Activated gamma-delta T cell treated with anti-CD3 and anti-CD28 coated beads, Interleukin-2, amount 50 U/mL, for 16 hours (primary cell): ENCODE measurements at places on chromosomes 3 and 15.

GRCh38 chr3:55884491-55885285 is 397.6 kb upstream of the WNT5A start:
- no peak for DNase-seq

DNA sequence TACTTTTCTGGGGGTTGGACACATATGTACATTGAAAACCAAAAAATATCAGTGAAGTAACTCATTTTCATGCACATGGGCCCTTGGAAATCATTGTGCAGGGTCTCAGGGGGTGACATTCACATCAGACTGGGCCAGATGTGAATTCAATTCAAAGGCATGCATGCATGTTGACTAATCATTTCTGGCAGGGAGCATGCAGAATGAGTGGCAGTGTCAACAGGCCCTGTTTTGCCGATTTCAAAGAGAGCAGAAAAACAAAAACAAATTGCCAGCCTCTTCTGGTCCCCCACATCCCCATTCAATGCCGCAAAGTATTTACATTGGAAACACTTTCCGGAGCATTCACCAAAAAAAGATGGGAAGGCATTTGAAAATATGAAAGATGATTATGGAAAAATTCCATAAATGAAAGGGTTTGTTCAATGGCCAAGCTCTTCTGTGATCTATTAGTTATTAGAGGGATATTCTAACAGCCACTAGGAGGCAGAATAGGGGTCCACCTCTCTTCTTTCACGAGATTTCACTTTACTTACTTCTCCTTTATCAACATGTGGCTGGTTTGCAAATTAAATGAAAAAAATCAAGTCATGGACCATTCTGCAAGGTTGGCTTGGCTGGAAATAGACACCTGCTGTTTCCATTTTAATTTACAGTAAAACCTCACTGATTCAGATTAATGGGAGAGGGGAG is 119.9 kb upstream of the FEZF2 start:
- no peak for DNase-seq

GRCh38 chr15:40691737-40692136 is 3.2 kb upstream of the RAD51 start:
- DNase-seq: no peak

DNA sequence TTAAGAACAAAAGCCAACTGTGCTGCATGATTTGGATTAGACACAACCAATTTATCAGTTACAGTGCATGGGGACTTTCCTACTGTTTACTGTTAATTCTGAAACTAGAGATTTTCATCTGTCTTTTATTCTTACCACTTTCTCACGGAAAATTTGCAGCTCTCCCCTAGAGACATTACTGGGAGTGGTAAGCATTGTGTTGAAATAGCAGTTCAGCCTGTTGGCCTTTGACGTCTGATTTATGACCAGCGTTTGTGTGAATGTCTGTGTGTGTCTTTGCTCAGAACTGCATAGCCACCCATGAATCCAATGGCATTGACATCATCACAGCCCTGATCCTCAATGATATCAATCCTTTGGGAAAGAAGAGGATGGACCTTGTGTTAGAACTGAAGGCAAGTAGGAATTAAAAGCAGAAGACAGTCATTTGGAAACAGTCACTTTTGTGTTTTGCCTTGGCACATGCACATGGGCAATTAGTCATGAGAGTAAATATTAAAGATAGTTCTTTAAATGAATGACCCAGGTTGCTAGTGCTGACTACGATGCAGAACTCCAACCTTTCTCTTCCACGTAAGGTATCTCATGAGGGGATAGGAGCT is 202.2 kb upstream of the BHLHE40 start:
- DNase-seq: no peak

GRCh38 chr3:122519693-122520092 is 5.0 kb upstream of the KPNA1 start:
- no peak for DNase-seq

GRCh38 chr3:172179680-172180399 is 140.5 kb downstream of the FNDC3B start:
- DNase-seq: no peak

GRCh38 chr15:45349623-45350022 is 28.7 kb downstream of the GATM start:
- no peak for DNase-seq

DNA sequence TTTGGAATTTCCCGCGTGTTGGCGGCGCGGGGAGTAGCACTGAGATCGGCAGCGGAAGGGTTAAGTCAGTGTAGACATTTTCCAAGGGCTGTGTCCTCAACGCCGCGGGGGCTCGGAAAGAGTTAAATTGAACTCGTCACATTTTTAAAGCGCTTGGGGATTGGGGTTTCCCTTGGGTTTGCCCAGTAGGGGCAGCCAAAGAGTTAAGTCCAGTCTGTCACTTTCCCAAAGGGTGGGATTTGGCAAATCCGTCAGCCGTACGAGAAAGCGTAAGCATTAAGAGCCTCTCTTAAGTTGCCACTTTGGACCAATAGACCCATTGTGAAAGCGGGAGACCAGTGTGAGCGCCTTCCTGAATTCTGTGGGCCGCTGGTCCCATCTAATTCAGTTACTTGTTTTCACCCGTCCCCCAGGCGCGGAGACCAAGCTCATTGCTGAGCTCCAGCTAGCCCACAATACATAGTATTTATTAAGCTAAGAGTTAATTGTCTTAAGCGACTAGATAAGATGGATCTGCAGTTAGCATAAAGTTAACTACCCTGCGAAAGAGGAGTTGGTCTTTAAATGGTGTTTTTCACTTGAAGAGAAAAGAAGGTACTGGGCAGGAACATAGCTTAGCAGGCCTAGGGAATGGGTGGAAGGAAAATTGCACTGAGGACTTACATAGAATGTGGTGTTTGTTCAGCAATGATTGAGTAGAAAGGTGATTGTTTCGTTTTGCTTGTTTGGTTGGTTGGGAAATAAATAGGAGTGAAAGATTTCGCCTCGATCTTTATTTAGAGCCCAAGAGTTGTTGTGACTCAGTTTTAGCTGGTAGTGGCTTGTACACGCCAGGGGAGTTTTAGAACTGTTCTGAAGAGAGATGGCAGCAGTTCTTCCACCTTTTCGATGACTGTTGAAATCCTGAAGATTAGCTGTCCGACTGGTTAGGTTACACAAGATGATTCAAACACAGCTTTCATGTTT is 932 bp downstream of the ARL8B start:
- DNase-seq: peak; percentile 1

DNA sequence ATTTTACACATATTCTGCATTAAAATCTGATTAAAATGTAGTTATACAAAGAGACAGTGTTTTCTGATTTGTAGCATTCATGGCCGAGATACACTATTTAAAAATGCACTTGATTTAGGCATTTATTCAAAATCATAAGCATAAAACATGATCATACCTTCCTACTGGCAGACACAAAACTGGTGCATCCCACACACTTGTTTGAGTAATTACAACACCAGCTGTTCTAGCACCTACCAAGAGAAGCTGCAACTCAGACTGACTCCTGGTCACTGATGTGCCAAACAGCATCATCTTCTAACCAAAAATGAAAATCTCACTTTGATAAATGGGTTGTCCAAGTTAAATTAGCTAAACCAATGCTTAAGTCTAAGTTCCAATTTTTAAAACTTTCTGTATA is 262.7 kb upstream of the NSMCE3 start:
- DNase-seq: no peak

DNA sequence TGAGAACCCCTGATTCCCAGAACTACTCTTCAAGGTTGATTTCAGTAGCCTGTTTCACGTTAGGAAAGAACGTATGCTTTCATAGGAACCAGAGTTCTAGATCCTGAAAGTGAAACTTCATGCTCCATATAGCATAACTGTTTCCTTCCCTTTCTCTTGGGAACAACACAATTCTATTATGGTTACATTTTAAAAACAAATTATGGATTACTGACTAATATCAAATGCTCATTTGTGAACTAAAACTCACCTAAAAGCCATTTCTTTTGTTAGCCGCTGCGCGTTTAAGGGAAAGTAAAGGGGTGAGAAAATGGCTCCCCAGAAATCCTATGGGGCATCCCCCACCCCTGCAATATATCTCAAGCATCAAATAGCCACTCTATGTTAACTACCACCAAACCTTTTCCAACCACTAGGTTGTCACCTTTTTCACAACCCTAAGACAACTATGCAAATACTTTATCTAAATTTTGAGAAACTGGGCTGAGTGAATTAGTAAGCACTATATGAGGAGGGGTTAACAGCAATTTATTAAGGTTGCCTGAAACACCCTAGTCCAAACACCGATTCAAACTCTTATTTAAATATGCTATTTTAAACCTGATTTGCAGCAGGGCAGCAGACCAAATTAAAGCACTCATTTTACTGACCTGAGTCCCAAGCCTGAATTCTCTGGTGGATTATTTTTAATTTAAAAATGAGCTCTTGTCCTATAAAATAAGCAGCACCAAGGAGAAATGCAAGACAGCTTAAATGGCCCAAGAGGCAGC is 2.4 kb downstream of the SIAH2 start:
- DNase-seq: peak; percentile 38

GRCh38 chr15:35439291-35439690 is 106.7 kb downstream of the DPH6 start:
- no peak for DNase-seq

- DNase-seq: no peak
Observed at GRCh38 chr15:93067649-93068085, 21.3 kb downstream of the RGMA start.

DNA sequence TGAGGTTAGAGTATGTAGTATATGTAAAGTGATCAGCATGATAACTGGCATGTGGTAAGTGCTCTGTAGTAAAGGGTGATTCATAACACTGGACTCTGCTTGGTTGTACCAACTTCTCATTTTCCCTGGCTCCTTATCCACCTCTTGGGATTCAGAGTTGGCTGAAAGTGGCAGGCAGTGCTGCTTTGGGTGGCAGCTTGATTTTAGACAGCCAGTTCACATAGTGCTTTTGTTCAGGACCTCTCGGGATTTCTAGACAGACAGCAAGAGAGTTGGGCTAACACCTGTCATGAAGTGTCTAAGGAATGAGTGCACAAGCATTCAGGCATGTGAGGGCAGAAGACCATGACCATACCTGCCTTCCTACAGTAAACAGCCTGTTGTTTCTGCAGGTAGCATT is 69.0 kb downstream of the RBM6 start:
- no peak for DNase-seq

DNA sequence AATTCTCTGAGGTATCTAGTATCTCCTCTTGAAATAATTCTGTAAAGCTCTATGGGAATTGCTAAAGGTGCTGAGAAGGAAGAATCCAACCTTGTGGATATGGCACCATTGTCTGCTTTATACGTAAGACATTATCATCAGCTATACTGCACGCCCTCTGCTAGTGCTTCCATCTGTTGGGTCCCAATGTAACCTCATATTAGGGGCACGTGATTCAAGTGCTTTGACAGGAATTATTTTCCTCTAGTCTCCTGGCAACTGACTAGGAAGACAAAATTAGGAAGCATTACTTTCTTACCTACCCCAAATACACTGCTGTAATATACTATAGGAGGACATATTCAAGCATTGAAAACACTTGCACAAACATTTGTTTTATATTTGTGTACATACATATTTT is 24.0 kb downstream of the COPS2 start:
- no peak for DNase-seq

DNA sequence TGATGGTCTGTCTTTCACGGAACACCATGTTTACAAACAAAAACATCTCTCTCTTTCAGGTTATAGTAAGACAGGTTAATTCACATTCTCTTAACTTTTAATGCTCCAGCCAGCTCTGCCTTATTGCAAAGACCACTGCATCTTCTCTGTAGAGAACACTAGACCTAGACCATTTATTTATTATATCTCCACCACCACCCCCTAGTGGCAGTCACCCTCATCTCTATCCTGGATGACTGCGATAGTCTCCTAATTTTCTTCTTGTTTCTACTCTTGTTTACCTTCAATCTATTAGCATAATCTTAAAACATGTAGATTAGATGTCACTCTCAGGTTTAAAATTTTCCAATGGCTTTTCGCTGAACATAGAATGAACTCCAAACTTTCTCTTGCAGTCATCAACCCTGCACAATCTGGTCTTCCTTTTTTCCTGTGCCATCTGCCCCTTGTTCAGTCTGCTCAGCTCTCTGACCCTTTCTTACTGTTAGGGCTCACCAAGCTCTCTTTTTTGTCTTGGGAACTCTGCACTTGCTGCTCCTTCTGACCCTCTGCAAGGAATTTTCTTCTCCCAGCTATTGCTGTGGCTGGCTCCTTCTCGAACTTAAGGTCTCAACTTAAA is 155.6 kb downstream of the SQOR start:
- DNase-seq: no peak

DNA sequence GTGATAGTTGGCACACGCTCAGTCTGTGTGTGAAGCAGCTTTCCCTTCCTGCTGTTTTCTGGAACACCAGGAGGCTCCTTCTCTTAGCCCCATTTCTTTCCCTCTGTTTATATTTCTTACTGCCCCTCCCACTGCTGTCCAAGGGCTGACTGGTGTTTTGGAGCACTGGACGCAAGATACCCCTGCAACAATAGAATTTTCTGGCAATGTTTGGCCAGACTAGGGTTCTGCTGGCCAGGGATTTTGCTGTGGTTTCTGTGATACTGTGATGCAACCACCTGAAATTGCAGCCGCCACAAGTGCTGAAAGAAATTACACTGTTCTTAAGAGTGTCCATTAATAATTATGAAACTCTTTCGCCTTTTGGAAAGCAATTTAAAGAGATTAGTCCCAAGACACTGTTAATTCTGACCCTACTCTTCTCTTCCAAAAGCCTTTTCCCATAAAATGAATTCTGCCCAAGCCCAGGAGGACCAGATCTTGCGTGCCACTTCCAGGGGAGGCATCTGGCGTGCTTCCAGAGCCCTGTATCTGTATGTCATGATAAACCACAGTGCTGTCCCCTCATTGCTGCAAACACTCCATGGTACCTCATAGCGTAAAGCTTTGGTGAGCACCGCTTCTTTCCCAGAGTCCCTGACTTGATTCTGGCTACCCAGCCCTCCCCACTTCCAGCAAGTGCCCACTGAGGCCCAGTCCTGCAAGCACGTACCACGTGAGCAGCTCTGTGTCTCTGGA is 159.4 kb upstream of the CHRM5 start:
- DNase-seq: no peak

DNA sequence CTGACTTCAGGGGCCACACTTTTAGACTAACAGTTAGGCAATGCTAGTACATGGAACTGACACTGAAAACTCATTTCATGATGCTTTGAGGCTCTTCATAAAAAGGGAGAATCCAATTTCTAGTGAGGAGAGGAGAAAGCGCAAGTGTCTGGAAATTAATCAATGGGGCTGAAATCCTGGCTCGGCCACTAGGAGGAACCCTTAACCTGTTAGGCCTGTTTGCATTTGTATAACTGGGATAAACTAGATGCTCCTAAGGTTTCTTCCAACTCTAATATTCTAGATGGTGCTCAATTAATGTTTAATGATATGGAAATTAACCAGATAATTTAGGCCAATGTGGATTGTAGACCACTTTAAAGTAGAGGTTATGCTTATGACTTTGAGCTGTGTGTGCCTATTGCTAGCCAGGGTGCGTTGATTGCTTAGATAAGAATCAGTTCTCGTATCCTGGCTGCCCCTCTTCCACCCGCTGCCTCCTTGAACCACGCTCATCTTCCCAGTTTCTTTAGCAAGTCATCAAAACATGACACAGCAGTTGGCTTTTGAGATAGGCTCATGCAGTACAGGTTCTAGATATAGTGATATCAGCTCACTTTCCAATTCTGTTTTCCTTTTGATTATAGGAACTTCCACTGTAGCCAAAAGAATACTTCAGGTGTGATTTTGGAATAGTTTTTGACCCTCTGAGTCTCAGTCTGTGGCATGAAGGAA is 16.8 kb upstream of the CRBN start:
- DNase-seq: no peak
